ENCODE measurements at places on chromosomes 13 and 19. TPM values are rescaled to one million over a fixed set of nuclear protein-coding genes. Genes with fewer than 3 reads are reported as not detected.

Gene TBXA2R
- total RNA-seq = 6.7 TPM

Gene FFAR1
- total RNA-seq = not detected

Gene MEDAG
- total RNA-seq = 12.1 TPM

Gene C19orf67
- not detected for total RNA-seq

Gene KIR2DL3
- 0.25 TPM for total RNA-seq

Gene KLK7
- total RNA-seq = 1.0 TPM

Gene CCL25
- not detected for total RNA-seq

Gene VAV1
- 15.5 TPM for total RNA-seq

Gene WDR18
- 40.3 TPM for total RNA-seq

Gene AP1M2
- total RNA-seq = 74.1 TPM

Gene ELSPBP1
- not detected for total RNA-seq

Gene SBSN
- not detected for total RNA-seq
